WTC11 (cell line): ENCODE measurements at places on chromosomes 1 and 21.

DNA sequence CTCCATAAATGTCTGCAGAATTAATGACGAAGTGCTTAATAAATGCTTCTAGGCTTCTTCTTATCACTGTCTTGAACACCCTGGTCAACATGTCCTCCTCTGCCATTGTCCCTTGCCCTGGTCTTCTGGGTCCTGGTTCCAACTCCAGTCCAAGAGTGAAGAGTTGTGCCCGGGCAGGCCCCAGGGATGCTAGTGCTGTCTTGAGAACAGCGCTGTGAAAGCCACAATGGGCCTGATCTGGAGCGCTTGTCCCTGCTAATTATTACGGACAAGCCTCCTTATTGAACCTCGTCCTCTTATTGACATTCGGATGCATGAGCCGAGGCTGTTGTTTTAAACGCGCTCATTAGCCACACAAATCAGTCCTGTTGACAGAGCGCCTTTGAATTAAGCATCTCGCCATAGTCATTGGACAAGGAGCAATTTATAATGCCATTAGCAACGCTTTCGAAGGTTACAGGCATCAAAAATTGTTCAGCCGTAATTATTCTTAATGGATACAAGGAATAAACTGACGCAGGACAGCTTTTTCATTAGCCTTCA, 211.6 kb upstream of the POU3F1 start:
- no peak for DNase-seq

DNA sequence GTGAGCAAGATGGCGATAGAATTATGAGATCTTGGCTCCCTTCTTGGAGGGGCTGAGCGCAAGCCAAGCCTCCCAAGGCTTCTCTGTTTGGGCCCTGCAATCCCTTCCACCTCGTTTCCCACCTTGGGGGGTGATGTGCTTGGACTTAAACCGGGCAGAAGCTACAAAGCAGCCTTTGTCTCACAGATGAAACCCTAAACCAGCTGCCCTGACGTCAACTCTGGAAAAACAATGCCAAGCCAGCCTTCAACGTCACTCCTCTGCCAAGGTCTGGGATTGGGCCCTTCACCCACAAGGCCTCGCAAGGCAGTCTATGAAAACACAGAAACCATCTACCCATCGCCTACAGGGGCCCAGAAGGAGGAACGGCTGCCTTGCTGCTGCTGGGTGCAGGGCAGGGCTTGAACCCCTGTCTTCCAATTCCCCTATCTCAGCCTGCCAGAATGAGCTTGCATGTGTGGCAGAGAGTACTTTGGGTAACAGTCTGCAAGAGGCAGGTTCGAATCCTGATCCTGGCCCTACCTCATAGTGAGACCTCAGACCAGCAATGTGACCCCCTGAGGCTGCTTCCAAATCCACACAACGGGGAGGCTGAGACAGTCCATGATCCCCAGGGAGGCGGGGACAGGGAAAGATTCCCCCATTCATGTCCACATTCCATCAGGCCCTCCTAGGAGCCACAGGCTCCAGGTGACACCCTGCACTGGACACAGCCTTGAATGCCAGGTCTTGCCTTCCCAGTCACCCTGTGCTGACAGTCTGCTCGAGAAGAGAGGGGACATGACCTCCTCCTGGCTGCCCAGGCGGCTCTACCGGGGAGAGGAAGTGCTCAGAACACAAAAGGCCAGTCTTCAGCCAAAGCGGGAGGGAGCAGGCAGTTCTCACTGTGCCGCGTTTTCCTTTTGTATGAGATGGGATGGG, 15.0 kb downstream of the IFFO2 start:
- DNase-seq: no peak

DNA sequence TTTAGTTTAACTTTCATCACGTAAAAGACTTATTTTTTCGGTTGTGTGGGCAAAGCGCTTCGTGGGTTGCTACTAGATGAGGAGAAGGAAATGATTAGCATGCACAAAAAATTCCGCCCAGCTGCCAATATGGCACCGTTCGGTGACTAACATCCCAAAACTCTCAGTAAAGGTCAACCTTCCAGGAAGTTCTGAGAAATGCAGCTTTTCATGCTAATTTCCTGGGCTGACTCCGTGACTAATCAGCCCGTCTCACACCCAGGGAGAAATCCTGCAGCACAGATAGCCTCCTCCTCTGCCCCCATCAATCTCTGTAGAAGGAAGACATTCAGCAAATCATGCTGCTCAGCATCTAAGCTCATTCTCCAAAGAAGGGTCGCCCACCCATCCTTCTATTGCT, 34.1 kb downstream of the TMCO4 start:
- no peak for DNase-seq

DNA sequence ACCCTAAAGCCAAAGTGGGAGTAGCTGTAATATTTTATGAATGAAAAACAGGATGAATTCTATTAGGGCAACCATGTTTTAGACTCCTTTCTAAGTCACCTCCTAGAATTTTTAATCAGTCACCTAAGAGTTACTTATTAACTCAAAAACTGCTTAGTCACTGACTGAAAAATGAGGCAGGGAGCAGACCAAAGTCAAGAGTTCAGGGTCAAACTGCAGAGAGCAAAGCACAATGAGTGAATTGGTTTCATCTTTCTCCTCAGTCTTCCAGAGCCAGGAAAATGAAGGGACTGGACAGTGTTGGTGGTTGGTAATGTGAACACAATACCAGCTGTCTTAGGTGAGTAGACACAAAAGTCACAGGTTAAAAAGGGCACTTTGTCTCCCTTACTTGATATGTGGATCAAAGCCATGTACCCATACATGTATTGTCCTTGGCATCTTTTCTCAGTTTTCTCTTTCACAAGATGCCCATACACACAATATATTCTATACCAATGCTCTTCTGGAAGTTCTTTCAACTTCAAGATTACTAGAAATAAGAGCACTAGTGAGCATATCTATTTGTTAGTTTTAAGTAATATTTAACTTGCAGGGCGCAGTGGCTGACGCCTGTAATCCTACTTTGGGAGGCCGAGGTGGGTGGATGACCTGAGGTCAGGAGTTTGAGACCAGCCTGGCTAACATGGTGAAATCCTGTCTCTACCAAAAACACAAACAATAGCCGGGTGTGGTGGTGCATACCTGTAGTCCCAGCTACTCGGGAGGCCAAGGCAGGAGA, 42.2 kb downstream of the ATP1B1 start:
- DNase-seq: no peak

GRCh38 chr21:29810871-29811270, 128.9 kb downstream of the GRIK1 start:
- no peak for DNase-seq

- no peak for DNase-seq
Measured at GRCh38 chr1:158161446-158161845, 19.2 kb upstream of the CD1D start.
